ENCODE measurements at places on chromosomes 1 and 21.

DNA sequence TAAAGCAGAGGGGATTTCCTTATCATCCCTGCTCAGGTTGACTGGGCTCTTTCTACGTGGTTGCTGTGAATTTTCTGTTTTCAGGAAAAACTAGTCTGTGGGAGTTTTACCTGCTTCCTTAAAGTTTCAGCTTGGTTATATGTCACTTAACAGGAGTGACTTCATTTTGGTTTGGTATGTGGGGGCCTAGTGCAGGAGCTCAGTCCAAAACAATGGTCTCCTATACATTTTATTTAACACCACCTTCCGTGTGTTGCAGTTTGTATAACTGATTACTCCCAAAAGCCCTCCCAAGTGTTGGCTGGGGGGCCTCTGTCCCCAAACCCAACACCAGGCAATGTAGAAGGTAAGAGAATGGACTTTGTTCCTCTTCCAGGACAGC, 5.3 kb downstream of the IL23R start:
- no peak for DNase-seq

- DNase-seq = no peak
Measured at GRCh38 chr1:203144661-203145060, 17.1 kb downstream of the ADORA1 start.

- DNase-seq = no peak
Measured at GRCh38 chr1:47948126-47948525, 49.1 kb downstream of the TRABD2B start.

DNA sequence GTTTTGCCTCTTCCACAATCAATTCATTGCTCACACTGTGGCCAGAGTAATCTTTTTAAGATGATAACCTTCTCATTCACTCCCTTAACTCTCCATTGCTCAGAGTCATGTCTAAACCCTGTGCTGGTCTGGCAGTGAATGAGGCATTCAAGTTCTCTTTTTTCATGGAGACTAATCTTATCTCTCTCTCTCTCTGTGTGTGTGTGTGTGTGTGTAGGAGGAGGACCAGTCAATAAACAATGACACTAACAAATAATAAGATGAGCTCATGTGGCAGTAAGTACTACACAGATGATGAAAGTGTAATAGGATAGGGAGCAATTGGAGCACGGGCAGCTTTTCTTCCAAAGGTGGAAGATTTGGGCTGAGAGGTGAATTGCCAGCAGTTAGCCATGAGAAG, 122.0 kb upstream of the B3GALT2 start:
- DNase-seq = no peak

DNA sequence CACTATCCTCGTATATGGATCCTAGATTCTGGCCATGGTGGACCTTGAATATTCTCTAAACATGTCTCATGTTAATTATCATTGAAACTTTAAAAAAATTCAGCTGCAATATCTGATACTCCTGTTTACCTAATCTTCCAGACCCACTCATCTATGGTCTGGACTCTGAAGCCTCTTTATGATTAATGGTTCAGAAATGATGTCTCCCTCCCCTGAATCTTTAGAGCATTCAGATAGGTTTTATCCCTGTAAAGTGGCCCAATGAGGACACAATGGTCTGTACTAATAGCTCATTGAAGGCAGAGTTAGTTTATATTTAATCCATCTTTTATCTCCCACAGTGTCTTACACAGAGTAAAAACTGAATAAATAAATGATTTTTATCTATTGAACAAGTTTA, 53.0 kb upstream of the DUSP10 start:
- no peak for DNase-seq

DNA sequence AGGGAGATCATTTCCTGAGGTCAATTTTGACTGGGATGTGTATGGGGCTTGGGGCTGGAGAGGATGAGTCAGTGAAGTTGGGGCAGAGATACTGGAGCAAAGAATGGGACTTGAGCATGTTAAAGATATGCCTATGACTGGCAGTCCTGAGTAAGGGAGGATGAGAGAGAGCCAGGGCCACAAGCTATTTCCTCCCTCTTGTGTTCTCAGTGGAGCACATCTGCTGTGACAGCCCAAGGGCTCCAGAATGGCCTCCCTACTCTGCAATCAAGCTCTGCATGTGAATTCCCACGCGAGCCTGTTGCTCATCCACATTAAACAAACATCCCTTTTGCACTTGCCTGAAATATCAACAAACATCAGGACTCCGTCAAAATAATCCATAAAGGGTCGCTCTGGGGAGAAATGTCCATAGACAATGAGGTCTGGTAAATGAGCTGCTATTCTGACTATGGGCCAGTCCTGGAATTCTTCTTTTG, 9.2 kb downstream of the ADCY10 start:
- DNase-seq = no peak

- no peak for DNase-seq
Measured at GRCh38 chr1:33599516-33600115, 127.2 kb downstream of the ZSCAN20 start.

- DNase-seq = no peak
Measured at GRCh38 chr1:57060451-57060850, 94.6 kb upstream of the C8B start.

GRCh38 chr1:44405798-44406736, 1.0 kb downstream of the RNF220 start:
- DNase-seq = no peak

Measured in stimulated activated CD4-positive, alpha-beta T cell treated with anti-CD3 and anti-CD28 coated beads, Interleukin-2, amount 100 ng/mL, for 4 hours (primary cell).